ENCODE measurements at places on chromosomes 2 and 18.

- no peak for DNase-seq
Observed at GRCh38 chr2:232974396-232974795, 38.7 kb downstream of the NGEF start.

DNA sequence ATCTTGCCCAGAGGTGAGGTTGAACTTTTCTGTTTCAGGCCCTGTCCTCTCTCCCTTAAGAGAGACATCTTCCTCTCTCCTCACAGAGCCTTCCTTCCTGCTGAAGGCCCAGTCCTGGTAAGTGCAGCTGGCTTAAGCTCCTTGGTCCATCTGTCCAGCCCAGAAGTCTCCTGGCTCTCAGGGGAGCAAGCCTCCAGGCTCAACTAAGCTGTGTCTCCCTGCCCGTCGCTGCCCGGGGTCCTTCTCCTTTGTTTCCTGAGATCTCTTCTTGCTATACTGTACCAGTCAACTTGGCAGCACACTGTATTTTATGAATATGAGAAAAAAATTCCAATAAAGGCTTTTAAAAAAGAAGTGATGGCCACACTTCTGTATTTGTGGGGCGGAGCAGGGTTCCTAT lies 77.4 kb downstream of the KCNF1 start:
- no peak for DNase-seq

- DNase-seq = no peak
Observed at GRCh38 chr2:97928591-97928990, 67.2 kb downstream of the TMEM131 start.

- DNase-seq = no peak
Observed at GRCh38 chr2:78237704-78238103, 715.5 kb upstream of the LRRTM4 start.

GRCh38 chr2:180707884-180708205 lies 272.6 kb upstream of the UBE2E3 start:
- DNase-seq = no peak

DNA sequence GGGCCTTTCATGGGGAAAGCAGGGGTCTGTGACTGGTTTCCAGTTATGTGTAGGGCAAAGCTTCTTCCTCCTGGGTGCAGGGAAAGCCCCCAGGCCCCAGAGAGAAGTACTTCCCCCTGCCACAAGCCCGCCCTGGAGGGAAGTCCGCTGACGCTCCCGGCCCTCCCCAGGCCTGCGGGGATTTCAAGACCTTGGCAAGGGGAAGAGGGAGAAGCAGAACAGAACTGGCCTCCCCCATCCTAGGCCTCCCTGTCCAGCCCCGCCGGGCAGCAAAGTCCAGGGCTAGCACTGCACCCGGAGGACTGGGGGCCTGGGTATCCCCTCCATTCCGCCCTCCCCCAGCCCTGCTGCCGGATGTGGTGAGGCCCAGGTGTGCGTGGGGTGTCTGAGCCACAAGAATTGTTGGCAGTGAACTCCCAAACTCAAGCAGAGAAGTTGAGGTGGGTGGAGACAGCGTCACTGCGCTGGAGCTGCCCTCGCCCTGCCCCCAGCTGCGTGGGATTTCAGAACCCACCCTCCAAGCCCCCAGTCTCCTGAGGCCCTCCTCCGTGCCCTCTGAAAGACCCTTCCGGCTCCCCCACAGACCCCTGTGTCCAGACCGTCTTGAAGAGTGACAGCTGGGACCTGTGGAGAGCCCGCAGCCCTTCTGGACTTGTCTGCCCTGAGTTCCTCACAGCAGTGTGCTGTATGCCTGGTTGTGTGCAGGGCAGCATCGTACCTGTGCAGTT lies 1.1 kb upstream of the DUSP2 start:
- no peak for DNase-seq

GRCh38 chr2:190682168-190682567 lies 33.3 kb downstream of the NAB1 start:
- DNase-seq = no peak

- no peak for DNase-seq
Observed at GRCh38 chr2:1591461-1591770, 152.9 kb downstream of the PXDN start.

GRCh38 chr2:240514631-240515030 lies 43.2 kb downstream of the ANKMY1 start:
- no peak for DNase-seq

DNA sequence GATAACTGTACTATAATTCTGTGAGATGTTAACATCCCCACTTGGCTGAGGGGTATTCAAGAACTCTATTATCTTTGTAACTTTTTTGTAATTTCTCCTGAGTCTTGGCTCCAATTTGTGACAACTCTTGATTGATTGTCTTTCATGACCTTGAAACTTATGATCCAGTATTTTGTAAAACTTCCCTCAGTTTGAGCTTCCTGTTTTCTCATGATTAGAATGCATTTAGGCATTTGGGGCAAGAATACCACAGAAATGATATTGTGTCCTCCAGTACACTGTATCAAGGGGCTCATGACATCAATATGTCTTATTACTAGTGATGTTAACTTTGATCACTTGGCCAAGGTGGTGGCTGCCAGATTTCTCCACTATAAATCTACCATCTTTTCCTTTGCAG lies 37.4 kb downstream of the PNO1 start:
- no peak for DNase-seq

DNA sequence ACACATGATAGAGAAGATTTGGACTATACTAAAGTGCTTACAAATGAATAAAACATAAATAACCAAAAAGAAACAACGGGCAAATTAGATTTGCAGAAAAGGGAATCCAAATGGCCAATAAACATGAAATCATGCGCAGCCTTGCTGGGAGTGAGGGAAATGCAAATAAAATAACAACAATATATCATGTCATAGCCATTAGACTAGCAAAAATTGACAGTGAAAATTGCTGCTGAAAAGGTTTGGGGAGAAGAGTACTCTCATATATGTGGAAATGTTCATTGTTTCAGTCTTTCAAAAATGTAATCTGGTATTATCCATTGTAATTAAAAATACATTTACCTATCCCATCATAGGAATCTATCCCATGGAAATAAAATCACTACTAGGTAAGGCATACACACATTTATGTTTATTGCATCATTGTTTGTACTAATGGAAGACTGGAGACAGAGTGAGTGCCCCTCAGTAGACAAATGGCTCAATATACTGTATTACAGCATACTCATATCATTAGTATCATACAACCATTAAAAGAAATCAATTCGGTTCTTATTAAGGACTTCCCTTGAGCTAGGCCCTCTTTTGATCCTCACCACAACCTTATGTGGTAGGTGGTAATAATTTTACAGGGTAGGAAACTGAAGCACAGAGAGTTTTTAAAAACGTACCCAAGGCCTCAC lies 94.1 kb upstream of the MSTN start:
- DNase-seq = no peak

- DNase-seq = no peak
Observed at GRCh38 chr2:100936972-100937542, 65.0 kb upstream of the RPL31 start.

DNA sequence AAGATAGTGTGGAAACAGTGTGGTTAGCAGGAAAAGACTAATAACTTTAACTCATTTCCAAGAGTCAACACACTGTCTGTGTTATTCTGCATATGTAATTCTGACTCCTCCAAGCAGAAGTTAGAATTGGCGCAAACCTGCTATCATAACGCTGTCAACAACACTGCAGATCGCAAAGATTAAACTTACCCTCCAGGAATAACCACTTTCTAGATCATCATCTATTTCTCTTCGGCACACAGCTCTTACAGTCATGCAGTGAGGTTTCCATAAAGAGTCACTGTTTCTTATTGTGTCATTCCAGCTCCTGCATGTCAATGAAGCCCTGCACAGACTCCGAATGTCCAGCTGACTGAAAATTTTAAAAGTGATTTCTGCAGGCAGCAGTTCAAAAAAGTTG lies 2.4 kb downstream of the FBXO48 start:
- DNase-seq = no peak

DNA sequence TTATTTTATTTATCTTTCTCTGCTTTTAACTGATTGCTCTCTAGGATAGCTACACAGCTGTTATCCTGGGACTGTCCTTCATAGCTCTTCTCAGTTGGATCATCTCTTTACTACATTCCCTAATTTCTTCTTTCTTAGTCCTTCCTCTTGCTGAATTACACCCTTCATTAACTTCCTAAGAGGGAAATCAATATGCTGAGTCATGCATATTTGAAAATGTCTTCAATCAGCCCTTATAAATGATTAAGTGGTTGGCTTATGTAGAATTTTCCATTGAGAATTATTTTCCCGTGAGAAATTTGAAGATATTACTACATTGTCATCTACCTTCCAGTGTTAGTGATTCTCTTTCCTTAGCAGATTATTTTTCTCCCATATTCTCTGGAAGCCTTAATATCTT lies 214.2 kb downstream of the SOCS6 start:
- no peak for DNase-seq

DNA sequence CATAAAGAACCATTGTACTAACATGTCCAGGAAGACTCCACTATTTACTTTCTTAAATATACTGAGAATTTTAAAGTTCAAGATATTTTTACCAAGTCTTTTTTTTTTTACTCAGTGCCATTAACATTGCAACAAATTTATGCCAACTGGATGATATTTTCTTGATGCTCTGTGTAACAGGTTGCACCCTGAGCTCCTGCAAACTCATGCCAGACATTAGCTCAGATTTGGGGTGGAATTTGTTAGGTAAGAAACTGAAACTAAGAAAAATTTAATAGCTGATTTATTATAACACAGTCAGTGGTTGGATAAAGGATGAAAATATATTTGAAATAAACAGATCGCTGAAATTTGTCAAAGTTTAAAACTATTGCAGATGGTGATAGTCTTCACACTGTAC lies 228.6 kb upstream of the SPHKAP start:
- DNase-seq = no peak

DNA sequence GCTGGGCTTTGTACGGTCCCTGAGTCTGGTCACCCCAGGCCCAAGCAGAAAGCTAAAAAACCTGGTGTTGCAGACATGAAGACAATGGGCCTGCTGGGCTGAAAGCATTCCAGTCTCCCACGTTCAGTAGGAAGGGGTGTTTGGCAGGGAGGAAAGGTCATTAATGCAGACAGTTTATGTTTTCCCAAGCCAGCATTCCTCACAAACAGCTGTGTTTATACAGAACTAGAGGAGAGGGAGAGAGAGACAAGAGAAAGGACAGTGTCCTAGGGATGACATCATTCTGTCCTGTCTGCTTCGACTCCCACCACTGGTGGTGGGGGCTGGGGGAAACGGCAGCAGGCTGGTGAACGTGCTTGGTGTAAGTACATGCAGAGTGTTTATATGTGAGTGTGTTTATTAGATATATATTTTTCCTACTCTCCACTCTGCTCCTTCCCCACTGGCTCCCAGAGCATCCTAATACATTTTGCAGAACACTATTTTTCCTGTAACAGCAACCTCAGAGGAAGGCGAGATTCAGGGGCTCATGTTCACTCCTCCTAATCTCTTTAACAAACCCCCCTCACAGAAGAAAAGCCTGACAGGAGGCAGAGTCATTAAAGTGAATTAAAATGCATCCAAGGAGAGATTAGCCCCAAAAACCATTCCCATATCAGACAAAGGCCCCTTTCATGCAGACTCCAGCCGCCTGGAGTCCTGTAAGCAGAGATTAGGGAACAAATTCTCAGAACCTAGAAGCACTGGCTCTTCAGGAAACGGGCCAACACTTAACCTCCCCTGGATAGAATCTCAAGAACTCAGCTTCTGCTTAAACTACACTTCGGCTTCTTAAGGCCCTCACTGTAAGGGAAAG lies 380.4 kb downstream of the TNS1 start:
- no peak for DNase-seq

DNA sequence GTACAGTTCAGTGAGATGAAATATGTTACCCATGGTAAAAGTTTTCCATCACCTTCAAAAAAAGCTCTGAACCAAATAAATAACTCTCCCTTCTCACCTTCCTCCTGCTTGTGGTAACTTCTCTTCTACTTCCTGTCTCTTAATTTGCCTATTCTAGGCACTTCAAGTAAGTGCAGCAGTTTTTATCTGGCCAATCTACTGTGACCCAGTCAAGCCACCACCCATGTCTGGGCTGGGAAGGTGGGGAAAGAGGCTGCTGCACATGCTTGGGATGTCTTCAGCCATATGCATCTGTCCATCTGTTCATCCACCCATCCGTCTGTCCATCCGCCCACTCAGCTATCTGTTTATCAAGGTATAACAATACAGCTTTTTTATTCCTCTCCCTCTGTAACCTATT lies 31.6 kb downstream of the ZNF532 start:
- no peak for DNase-seq

DNA sequence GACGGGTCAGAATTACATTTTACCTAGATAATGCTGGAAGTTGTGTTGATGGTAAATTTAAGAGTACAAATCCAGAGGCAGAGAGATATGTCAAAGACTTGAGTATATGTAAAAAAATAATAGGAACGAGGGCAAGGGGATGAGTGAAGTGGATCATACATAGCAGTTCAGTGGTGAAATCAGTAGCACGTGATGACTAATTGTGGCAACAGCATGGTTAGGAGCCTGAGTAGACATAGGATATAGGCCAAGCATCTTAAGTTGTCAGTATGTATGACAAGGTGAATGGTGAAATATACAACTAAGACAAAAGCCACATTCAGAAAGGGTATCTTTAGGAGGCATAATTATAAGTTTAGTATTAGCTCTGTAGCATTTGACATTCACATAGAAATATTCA lies 826.5 kb upstream of the PIK3C3 start:
- DNase-seq = no peak

DNA sequence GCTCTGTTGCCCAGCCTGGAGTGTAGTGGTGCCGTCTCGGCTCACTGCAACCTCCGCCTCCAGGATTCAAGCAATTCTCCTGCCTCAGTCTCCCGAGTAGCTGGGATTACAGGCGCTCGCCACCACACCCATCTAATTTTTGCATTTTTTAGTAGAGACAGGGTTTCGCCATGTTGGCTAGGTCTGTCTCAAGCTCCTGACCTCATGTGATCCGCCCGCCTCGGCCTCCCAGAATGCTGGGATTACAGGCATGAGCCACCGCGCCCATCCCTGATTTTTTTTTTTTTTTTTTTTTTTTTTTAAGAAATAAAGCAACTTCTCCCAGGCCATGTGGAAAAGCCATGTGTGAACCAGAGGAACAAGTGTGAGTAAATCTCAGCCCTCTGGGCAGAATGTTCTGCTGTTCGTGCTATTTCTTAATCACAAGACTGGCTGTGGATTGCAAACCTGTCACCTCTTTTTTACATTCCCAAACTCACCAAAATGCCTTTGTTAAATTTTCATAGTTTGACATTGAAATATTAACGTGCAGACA lies 6.4 kb upstream of the SH3BP4 start:
- no peak for DNase-seq

DNA sequence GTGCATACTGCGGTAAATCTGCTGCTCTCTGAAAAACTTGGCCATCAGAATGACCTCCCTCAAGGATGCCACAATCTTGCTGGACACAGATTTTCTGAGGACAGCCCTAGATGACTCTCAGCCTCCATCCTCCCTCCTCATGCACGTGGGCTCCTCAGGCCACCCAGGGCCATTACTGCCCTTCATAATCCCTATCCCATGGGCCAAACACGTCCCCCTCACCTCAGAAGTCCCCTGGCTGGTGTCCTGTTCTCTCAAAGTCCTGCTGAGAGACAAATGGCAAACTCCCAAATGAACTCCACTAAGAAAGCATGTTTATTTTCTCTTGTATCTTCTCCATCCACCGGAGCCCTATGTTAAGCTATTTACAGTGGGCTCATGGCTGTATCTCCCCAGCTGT lies 125.7 kb downstream of the MRO start:
- DNase-seq = no peak

Measured in HEK293T (cell line).